ENCODE measurements at places on chromosomes 2 and 18. TPM values are rescaled to one million over a fixed set of nuclear protein-coding genes. Genes with fewer than 3 reads are reported as not detected.

DNA sequence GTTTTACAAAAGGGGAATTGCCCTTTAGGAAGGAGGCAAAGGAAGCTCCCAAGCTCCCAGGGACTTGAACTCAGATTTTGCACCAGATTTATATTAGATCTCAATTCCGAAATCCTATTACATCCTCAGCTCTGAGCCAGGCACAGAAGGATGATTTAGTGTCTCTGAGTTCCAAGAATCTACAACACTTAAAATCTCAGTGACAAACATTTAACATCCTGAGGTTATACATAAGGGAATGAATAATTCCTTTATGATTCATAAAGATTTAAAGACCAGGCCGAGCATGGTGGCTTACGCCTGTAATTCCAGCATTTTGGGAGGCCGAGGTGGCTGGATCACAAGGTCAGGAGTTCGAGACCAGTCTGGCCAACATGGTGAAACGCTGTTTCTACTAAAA is 16.5 kb upstream of the SLC20A1 start:
- H3K4me1 ChIP-seq: peaks cover 79% of the 10 kb centered on the region
- no peak for DNase-seq
- no peak overlapping the region for H3K4me3 ChIP-seq
- no peaks in the 10 kb centered on the region for H3K27me3 ChIP-seq
- no peak overlapping the region for H3K27ac ChIP-seq
- H3K36me3 ChIP-seq: no peaks in the 10 kb centered on the region

STAT4 gene
- 54.6 TPM for total RNA-seq

- no peak overlapping the region for H3K4me3 ChIP-seq
- H3K27ac ChIP-seq: no peak overlapping the region
- no peaks in the 10 kb centered on the region for H3K4me1 ChIP-seq
- H3K27me3 ChIP-seq: no peaks in the 10 kb centered on the region
- peaks cover 3% of the 10 kb centered on the region for H3K36me3 ChIP-seq
Observed at GRCh38 chr2:99662761-99663341, 173.0 kb upstream of the REV1 start.

DNA sequence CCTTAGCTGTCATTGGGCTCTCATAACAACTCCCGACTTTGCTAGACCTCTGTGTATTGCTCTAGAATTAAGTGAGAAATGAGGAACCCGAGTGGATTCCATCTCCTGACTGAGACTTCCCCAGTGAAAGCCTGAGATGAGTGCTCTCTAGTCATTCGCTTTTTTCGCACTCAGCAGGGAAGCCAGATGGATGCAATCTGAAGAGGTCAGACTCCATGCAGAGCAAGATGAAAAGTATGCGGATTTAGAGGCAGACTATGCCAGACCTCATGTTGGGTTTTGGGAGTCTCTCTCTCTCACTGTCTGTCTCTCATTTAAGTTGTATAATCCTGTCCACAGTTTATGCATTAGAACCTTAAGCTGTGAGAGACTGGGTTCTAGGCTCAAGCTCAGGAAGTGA is 88.6 kb downstream of the SLC5A7 start:
- no peak for DNase-seq
- H3K27me3 ChIP-seq: no peaks in the 10 kb centered on the region
- no peak overlapping the region for H3K27ac ChIP-seq
- no peaks in the 10 kb centered on the region for H3K36me3 ChIP-seq

GAL3ST2 gene
- total RNA-seq: not detected

DNA sequence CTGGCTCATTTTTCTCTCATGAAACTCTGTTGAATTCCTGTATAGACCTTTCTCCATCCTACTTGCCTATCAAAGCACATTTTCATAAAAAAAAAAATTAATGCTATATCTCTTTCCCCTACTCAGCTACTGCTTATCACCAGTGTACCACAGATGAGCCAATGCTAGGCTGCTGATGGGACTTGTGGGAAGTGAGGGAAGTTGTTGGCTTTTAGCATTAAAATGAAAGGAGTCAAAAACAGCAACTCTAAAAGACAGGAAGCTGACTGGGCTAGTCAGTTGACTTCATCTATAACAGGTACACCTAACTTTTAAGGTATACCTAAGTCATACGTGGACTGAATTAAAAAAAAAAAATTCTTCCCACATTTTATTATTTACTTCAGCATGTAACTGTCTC is 102.1 kb downstream of the FAM117B start:
- no peaks in the 10 kb centered on the region for H3K27me3 ChIP-seq
- no peak overlapping the region for H3K27ac ChIP-seq
- DNase-seq: peak; percentile 23
- H3K4me1 ChIP-seq: peaks cover 30% of the 10 kb centered on the region
- peaks cover 33% of the 10 kb centered on the region for H3K36me3 ChIP-seq
- no peak overlapping the region for H3K4me3 ChIP-seq

DNA sequence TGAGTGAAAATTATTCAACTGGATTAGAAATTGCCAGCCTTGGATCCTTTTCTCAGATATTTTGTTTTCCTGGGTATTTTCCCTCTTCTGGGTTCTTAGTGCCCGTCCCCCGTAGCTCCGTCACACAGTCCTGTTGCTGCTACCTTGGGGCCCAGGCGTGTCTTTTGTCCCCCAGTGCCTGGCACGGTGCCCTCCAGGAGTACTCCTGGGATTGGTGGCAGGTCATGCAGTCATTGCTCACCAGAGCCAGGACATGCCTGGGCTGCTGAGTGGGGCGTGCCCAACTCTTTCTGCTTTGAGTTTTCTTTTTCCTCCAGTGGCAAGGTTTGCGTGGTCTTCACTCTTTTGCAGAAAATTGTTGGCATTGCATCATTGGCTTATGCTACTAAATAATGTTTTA is 275.2 kb downstream of the AGAP1 start:
- H3K27me3 ChIP-seq: peaks cover 6% of the 10 kb centered on the region
- H3K27ac ChIP-seq: no peak overlapping the region
- no peak overlapping the region for H3K4me3 ChIP-seq
- DNase-seq: no peak

EPHA4 gene
- total RNA-seq: 1.3 TPM

GRCh38 chr2:40606862-40607261 is 155.0 kb upstream of the SLC8A1 start:
- no peak overlapping the region for H3K4me3 ChIP-seq
- no peaks in the 10 kb centered on the region for H3K4me1 ChIP-seq
- H3K36me3 ChIP-seq: no peaks in the 10 kb centered on the region
- DNase-seq: no peak
- no peak overlapping the region for H3K27ac ChIP-seq
